ENCODE measurements at places on chromosomes 11 and 22.

DNA sequence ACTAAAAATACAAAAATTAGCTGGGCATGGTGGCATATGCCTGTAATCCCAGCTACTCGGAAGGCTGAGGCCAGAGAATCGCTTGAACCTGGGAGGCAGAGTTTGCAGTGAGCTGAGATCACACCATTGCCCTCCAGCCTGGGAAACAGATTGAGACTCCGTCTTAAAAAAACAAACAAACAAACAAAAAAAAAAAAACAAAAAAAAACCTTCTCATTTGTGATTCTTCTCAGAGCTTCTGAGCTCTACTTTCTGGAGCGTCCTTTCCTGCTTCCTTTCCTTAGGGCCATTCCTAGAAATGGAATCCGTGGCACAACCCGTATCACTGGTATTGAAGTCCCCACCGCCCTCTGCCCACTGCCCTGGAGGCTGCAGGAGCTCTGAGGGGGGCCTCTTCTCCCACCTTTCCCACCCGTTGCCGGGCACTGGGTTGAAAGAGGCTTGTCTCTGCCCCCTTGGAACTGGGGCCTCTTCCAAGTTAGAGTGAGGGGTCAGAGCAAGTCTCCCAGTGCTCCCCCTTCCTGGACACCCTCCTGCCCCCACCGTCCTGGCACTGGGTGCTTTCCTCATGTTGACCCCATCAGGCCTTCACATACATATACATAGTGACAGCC is 2.0 kb upstream of the SHISA8 start:
- DNase-seq, result no peak

DNA sequence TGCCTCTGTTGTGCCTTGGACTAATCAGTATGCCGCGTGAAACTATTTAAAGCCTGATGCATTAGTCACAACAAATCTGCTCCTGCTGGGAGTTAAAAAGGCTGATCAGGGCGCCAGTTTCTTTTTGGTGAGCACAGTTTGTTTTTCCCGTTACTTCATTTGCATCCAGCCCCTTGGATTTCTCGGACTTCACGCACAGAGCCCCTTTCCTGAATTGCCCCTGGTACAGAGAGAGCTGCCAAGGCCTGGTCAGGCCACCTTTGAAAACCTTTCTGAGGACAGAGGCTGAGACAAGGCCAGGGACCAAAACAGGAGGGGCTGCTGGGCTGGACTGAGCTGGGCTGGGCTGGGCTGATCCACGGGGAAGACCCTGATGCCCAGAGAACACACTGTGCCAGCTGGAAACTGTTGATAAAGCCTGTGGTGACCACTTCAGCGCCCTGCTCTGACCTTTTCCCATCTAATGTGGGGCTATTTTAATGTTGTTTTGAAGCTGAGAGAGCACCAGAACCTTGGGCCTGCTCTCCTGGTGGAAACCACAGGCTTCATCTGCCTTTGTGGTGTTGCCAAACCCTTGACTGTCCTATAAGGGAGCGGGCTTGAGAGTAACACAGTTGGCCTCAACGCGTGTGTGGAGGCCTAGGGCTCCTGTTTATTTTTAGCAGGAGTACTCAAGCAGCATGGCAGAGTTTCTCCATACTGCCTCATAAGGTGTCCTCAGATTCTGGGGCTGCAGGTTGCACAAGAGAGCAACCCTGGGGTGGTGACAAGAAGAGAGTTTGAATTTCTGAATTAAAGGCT is 44.2 kb downstream of the NAV2 start:
- no peak for DNase-seq

GRCh38 chr11:17613428-17613962 is 66.4 kb downstream of the OTOG start:
- no peak for DNase-seq

DNA sequence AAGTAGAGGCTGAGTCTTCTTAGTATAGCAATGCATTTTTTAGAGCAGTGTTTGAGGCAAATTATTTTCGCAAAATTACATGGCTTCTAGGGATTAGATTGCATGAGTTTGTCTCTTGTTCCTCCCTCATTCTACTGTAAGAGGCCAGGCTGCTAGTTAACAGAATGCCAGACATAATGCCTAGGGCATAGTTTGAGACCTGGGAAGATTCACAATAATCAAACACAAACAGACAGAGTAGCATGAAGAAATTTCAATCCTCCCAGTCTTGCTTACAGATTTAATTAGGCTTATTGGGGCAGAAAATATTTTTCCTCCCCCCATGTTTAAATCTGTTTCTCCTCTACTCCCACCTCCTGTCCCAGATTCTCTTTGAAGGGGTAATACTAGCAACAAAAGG is 48.3 kb downstream of the ARHGEF12 start:
- DNase-seq, result no peak

- no peak for DNase-seq
Measured at GRCh38 chr11:132062541-132062940, 692.1 kb downstream of the NTM start.

GRCh38 chr11:23236826-23237555 is 376.7 kb upstream of the CCDC179 start:
- DNase-seq, result no peak

- DNase-seq, result no peak
Measured at GRCh38 chr11:95104121-95104830, 14.6 kb downstream of the ENDOD1 start.

DNA sequence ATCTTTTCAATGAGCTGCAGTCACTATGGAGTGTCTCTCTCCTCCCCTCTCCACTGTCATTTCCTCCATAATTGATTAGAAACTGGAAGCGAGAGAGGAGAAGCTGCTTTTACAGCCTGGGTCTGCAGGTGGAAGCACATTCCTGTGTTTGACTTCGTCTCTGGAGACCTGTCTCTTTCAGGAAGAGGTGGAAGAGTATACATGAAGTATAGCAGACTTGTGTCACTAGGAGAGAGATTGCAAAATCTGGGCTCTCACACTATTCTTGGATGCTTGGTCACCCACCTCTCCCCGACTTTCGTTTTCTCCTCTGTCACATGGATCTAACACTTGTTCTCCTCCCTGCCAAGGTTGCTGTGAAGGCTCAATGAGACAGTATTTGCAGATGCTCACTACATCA is 323.3 kb downstream of the NTM start:
- DNase-seq, result no peak

GRCh38 chr11:37946155-37946766 is 1348.2 kb upstream of the RAG2 start:
- DNase-seq, result no peak

GRCh38 chr11:44316659-44317240 is 6.8 kb upstream of the ALX4 start:
- no peak for DNase-seq

DNA sequence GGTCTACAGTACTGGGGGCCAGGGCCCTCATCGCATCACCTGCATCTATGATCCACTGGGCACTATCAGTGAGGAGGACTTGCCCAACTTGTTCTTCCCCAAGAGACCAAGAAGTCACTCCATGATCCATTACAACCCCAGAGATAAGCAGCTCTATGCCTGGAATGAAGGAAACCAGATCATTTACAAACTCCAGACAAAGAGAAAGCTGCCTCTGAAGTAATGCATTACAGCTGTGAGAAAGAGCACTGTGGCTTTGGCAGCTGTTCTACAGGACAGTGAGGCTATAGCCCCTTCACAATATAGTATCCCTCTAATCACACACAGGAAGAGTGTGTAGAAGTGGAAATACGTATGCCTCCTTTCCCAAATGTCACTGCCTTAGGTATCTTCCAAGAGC is 3.8 kb upstream of the PPFIBP2 start:
- DNase-seq, result no peak

DNA sequence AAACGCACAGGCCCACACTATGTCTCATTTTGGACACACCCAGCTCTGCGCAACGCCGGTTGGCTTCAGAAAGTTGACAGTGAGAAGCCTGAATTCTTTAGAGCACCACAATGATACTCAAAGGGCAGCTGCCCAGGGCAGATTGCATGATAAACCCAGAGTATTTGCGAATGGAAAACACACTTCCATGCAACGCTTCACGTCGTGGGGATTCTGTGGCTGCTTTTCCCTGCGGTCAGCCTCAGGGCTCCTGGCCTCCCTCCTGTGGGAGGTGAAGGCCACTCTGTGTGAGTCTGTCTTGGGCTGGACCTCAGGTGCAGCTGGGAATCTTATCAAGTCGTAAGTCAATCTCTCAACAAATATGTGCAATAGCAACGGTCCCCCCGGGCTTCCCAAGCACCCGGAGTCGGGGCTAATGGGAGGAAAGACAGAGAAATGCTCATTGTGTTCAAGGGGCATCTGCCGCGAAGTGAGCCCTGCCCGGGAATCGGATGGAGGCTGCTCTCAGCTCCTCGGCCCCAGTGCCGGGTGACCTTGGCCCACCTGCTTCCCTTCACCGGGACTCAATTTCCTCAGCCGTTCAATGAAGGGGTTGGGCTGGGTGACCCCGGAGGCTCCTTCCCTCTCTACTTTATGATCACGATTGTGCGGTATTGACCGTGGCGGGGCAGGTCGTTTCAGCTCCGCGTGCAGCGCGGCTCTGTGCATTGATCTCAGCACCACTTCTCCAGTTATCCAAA is 623.6 kb downstream of the BRD1 start:
- no peak for DNase-seq

GRCh38 chr22:36327922-36328551 is 59.7 kb downstream of the MYH9 start:
- DNase-seq, result no peak

GRCh38 chr22:39284142-39284980 is 35.1 kb downstream of the RPL3 start:
- DNase-seq, result no peak

DNA sequence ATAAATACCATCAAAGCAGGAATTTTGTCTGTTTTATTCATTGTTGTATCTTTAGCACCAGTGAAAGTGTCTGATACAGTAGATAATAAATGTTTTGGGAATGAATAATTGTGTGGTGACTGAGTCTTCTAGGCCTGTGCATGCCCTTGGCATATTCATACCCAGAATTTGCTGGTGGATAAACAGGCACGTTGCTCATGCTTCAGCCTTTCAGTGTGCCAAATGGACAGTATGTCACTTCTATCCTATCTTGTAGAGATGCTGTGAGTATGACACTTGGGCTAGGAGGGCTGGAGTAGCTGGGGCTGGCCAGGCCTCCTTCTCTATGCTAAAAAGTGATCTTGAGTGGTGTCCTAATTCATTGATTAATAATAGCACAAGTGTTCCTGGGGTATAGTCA is 287.3 kb upstream of the DDI1 start:
- DNase-seq, result no peak

DNA sequence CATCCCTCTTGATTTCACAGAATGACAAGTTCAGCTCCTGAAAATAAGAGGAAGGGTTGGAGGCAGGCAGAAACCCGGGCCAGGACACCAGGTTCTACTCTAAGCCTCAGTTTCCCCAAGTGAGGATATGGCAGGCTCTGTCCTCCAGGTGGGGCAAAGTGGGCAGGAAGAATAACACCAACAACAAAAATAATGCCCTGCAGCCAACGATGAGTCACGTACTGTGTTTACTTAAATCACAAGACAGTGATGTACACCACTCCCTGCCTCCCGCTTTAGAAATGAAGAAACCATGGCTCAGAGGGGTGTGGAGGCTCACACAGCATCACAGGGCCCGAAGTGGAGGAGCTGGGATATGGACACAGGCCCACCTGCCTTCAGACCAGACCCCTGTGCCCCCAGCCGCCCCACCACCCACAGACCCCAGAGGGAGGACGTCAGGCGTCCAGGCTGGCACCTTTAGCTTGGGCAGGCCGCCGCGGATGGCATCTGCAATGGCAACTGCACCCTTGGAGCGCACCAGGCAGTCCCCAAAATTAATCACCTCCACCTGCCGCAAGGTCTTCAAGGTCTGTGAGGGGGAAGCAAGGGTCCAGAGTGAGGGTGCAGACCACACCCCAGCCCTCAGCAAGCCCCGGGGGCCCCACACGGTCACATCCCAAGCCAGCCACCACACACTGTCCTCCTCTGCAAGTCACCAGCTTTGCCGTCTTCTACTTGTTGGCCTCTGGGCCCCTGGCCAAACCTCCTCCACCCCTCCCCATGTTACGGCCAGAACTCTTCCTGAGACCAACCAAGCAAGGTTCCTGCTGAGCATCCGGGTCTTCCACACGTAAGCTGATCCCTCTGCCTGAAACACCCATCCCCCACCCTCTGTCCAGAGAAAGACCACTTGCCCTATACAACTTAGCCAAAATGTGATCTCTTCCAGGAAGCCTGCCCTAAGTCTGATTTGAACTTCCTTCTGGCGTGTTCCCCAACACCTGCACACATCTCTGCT is 15.8 kb upstream of the CHADL start:
- DNase-seq, result no peak
